HT1080 (cell line): ENCODE measurements at places on chromosomes 12 and 14. TPM values are rescaled to one million over a fixed set of nuclear protein-coding genes. Genes with fewer than 3 reads are reported as not detected.
A peak's percentile ranks its signal among the peaks of the same experiment; 100 is the strongest.

DNA sequence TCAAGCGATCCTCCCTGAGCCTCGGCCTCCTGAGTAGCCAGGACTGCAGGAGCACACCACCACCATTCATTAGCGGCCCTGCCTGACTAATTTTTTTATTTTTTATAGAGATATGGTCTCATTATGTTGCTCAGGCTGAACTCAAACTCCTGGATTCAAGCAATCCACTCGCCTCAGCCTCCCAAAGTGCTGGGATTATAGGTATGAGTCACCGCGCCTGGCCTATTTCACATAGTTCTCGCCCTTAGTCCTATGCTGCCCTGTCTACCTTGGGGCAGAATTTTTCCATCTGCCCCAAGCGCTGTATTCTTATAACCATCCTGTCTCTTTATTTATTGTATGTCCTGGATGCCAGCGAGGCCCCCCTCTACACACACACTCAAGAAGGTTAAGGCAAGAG is 50.9 kb upstream of the BCL2L14 start:
- DNase-seq = peak; percentile 70

DNA sequence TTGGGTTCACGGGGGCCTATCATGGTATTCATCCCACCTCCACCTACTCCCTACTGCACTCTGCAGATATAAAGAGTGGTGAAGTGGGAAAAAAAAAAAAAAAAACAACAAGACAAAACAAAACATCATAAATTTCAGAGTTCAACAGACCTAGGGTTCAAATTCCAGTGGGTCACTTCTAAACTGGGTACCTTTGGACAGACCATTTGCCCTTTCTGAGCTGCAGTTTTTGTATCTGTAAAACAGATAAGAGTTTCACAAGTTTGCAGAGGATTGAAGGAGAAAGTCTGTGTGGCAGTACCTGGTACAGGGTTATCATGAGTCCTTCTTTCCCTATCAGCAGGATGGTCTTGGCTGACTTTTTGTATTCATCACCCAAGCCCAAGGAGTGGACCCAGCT is 211.2 kb upstream of the EEA1 start:
- no peak for DNase-seq

The CRIP1 gene
- 1.8 TPM in 1 of 2 replicates, not detected in the other for total RNA-seq

The NCOR2 gene
- 28.1 and 57.4 TPM in 2 replicates for total RNA-seq

The A2M gene
- 0.08 TPM in 1 of 2 replicates, not detected in the other for total RNA-seq
